WTC11 (cell line): ENCODE measurements at places on chromosomes 4 and X.

DNA sequence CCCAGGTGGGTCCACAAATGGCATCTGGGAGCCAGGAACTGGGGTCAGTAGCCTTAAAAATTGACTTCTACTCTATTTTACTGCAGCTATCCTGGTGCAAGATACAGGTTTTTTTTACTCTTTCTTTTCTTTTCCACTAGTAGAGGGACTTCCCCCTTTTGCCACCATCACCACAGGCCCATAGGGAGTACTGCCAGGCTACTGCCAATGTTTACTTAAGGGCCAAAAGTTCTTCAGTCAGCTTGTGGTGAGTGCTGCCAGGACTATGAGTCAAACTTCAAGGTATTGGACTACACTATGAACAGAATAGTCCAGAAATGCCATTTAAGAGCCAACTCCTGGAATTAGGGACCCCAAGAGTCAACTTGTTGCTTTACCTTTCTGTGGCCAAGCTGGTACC is 94.7 kb downstream of the EDA2R start:
- no peak for DNase-seq

GRCh38 chrX:134741746-134742145 is 83.5 kb upstream of the PLAC1 start:
- DNase-seq = no peak

- DNase-seq = no peak
These were observed 40.1 kb downstream of the APLN start for GRCh38 chrX:129614481-129615255.

- DNase-seq = no peak
These were observed 38.5 kb downstream of the ELF4 start for GRCh38 chrX:130071611-130072344.

DNA sequence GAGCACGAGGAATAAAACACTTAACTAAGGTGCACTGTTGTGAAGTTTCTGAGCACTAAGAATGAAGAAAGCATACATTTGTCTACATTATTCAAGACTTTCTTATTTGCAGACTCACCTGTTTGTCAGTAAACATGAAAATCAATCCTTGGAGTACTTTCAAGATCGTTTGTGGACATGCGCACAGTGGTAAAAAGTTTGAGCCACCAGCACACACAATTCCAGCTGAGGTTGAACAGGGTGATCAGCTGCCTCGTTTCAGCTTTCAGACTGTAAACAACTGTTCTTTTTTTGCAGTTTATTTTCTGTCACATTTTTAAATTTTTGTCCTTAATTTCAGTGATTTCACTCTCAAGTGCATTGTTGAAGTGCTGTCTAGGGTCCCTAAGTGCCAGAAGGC is 143.8 kb upstream of the VCX2 start:
- DNase-seq = no peak
